ENCODE measurements at places on chromosomes 2 and 18.

DNA sequence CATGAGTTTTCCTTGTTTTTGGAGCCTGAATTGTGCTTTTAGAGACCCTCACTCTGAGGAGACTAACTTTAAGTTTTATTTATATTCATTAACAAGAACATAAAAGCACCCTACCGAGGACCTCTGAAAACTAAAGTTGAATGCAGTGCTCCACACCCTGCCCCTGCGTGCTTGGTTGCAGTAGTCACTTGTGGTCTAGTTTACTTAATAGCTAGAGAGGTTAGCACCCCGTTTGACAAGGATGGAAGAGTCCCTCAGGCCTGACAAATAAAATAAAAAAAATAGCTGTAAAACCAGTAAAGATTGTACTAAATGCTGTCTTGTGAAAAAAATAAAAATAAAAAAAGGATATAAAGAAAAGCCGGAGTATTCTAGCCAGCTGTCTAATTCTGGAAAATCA lies 395.2 kb downstream of the MTX2 start:
- DNase-seq = no peak
- H3K4me3 ChIP-seq = no peak overlapping the region
- no peaks in the 10 kb centered on the region for H3K4me1 ChIP-seq
- H3K27me3 ChIP-seq = no peaks in the 10 kb centered on the region

DNA sequence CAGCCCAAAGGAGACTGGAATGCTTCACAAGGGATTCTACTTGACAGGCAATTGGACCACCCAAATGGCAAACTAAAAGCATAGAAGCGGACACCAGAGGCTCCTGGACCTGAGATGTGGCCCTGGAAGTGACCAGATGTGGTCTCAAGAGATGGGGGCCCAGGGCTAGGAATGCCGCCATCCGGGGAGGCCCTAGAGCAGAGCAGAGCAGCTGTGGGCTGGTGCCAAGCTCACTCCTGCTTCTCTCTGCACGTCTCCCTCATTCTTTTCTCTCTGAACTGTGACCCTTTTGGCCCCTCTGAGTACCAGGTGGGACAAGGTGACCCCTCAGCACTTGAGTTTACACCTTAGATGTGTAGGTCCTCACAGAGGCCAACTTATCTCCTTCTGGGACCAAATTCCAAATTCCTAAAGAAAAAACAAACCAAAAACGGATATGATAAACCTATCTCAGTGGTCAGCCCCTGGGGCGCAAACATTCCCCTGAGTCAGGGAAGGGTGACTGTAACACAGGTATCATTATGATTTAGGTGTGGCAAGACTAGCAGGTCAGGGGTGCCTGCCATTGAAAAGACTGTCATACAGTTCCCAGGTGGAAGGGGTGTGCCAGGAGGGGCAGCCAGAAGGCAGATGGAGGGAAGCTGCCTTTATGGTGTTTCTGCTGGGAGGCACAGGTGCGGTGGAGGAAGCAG lies 6.5 kb upstream of the IL1R2 start:
- no peaks in the 10 kb centered on the region for H3K36me3 ChIP-seq
- H3K4me1 ChIP-seq = peaks cover 16% of the 10 kb centered on the region
- no peak overlapping the region for H3K27ac ChIP-seq
- DNase-seq = no peak
- no peak overlapping the region for H3K4me3 ChIP-seq

DNA sequence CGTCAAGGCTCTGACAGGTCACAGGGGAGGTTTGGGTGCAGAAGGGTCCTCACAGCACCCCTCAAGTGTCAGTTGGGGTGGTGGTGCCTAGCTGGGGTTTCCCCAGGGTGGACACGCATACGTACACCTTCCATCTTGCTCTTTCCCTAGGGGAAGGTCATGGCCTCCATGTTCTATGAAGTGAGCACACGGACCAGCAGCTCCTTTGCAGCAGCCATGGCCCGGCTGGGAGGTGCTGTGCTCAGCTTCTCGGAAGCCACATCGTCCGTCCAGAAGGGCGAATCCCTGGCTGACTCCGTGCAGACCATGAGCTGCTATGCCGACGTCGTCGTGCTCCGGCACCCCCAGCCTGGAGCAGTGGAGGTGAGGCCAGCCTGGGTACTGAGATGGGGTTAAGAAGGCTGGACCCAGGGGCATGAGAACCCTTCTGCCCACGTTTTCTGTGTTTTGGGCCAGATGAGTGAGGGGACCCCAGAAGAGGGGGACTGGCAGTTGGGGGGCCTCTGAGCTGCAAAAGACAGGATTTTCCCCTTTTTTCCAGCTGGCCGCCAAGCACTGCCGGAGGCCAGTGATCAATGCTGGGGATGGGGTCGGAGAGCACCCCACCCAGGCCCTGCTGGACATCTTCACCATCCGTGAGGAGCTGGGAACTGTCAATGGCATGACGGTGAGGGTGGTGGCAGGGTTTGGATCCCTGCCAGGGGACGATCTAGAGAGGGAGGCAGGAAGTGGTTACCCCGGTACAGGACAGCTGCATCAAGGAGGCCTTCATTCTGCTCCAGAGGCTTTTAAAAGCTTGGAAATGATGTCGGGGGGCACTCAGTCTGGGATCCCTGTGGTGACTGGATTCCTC lies 20.9 kb downstream of the SLC30A3 start:
- DNase-seq = no peak
- H3K4me3 ChIP-seq = no peak overlapping the region

GRCh38 chr2:2689306-2689705 lies 358.2 kb upstream of the MYT1L start:
- DNase-seq = no peak
- H3K4me1 ChIP-seq = peaks cover 8% of the 10 kb centered on the region
- no peak overlapping the region for H3K27ac ChIP-seq
- H3K36me3 ChIP-seq = no peaks in the 10 kb centered on the region
- H3K27me3 ChIP-seq = peaks cover 2% of the 10 kb centered on the region
- H3K4me3 ChIP-seq = no peak overlapping the region

- H3K4me3 ChIP-seq = no peak overlapping the region
- H3K36me3 ChIP-seq = no peaks in the 10 kb centered on the region
- no peak overlapping the region for H3K27ac ChIP-seq
- H3K27me3 ChIP-seq = no peaks in the 10 kb centered on the region
- no peak for DNase-seq
Measured at GRCh38 chr2:151766437-151767153, 32.3 kb upstream of the NEB start.

DNA sequence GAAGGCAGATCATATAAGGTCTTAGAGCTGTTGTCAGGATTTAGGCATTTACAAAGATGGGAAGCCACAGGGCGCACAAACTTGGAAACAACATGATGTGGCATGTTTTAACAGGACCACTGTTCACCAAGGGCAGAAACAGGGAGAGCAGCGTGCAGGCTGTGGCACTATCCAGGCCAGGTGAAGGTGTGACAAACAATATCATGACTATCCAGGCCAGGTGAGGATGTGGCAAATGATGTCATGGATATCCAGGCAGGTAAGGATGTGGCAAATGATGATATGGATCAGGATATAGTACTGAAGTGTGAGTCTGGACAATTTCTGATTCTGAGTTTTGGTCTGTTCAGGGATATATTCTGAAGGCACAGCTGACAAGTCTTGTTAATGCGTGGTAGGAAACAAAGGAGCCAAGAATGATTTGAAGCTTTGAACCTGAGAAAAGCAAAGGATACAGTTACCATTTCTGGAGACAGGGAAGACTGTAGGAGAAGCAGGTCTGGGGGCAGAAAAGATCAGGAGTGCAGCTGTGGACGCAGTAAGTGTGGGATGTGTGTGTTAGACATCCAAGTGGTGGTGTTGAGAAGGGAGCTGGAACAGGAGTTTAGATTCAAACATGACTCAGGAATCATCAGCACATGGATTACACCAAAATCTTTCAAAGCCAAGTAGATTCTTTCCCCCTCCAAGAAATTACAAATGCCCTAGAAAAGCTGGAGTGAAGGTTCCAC lies 205.9 kb downstream of the TMEM163 start:
- peaks cover 5% of the 10 kb centered on the region for H3K36me3 ChIP-seq
- no peak for DNase-seq
- H3K4me3 ChIP-seq = no peak overlapping the region
- H3K4me1 ChIP-seq = no peaks in the 10 kb centered on the region
- H3K27ac ChIP-seq = no peak overlapping the region
- peaks cover 3% of the 10 kb centered on the region for H3K27me3 ChIP-seq

DNA sequence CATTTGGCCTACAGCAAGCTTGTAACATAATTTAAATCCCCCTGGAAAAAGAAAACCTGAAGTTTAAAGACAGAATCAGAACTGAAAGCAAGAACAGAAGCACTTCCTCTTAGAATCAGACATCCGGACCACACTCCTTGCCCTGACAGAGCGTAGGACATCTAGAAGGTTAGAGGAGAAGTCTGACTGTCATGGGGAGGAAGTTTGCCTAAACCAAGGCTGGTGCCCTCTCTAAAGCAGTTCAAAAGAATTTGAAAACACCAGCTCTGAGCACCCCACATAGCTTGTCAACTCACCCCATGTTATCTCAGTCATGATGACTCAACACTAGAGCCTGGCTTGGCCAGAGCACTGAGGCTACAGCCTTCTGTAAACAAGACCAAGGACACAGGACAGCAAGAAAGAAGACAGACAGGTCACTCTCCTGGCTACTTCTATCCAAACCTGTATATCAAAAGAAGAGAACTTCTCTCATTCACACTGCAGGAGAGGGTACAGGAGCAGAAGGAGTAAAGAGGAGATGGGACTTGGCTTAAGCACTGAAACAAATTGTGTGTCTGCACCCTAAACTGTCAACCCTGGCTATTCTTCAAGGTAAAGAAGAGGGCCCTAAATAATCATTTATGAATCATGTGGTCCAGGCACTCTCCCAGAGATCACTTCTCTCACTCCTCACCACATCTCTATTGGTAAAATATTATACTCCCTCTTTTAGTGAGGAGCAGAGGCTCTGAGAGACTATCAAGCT lies 198.6 kb downstream of the MEMO1 start:
- no peaks in the 10 kb centered on the region for H3K36me3 ChIP-seq
- H3K4me3 ChIP-seq = no peak overlapping the region
- no peak overlapping the region for H3K27ac ChIP-seq
